ENCODE measurements at places on chromosomes 4 and X.

GRCh38 chr4:85153221-85153620, 186.7 kb upstream of the WDFY3 start:
- no peak for DNase-seq

DNA sequence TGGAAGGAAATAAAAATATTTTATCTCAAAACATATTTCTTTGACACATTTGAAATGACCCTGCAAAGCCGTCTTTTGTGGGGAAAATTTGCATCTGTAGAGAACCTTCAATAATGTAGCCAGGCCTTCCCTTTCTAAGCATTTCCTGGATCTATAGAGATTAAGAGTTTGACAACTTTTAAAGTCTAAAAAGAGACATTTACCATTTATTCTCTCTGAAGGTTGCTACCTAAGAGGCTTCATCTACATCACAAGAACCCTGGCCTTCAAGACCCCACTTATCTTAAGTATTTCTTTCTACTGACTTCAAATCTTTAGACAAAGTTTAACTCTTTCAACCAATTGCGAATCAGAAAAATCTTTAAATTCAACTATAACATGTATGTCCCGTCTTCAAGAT, 1639.8 kb downstream of the RPA4 start:
- DNase-seq, result no peak

DNA sequence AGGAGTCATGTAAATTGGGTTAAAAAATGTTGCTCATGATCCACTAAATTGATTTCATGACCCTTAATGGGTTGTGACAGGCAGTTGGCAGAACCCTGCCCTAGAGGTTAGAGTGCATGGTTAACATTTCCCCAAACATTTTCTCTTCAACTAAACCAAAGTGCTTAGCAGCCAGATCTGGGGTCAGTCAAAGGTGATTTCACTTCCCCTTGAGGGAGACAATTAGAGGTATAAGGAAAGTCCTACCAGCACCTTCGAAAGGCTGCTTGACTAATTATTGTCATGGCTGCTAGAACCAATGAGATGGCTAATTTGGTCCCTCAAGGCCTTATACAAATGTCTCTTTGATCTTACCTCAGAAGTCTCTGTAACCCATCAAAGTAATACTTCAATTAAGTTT, 30.9 kb upstream of the INTS6L start:
- peak; percentile 49 for DNase-seq

GRCh38 chrX:3379111-3379510, 32.7 kb upstream of the MXRA5 start:
- no peak for DNase-seq

DNA sequence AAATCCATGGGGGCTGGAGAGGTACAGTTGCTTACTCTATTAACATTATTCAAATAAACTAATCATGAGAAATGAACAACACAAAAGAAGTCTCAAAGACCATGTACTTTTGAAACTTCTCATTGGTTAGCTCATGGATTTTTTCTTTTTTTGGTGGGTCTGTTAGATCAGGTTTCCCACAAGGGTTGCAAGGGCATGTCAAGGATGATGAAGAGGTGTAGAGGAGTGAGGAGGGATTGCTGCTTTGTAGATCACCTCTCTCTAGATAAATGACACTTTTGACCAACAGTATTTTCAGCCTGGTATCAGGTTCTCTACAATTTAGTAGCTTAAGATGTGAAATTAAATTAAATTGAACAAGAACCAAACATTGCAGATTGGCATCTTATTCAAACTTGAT, 417.9 kb upstream of the AGA start:
- no peak for DNase-seq

DNA sequence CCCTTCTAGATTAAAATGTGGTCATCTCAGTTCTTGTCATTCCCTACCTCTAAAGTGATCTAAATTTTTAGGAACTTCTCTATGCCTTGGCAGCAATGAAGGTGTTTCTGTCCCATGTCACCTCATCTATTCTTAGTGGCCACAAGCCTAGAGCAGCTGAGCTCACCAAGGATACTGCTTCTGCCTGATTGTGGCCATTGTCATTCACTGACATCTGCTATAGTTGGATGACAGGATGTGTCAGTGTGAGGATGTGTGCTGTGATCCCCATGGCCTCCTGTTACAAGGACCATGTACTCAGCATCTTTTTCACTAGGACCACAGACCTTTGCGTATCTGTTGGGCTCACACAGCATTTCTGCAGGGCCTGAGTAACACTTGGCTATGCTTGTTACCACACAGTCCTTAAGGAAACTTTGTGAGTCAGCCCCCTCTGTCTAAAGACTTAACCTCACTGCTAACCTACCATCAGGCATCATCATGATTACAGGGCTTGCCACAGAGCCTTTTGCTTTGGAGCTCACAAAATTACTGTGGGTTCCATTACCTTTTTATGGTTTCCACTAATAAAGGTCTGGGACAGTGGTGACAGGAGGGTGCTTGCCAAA, 421.0 kb downstream of the ADAM29 start:
- DNase-seq, result no peak

DNA sequence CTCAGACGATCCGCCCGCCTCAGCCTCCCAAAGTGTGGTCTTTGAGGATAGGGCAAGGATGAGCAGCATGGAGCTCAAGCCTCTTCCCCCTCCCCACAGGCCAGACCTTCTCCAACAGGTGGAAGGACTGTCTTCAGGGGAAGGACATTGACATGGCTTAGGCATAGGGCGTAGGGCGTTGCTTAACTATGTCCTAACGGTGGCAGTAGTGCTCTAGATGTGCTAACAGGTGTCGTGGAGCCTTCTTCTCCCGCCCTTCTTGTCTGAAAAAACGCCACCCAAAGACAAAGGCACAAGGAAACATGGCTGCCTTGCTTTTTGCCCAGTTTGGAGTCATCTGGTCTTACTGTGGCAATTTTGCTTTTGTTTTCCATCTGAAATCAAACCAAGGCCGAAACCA, 219.8 kb downstream of the OR13H1 start:
- peak; percentile 15 for DNase-seq

Data from GM10248 (cell line).